ENCODE measurements at places on chromosomes 4 and X. TPM values are rescaled to one million over a fixed set of nuclear protein-coding genes. Genes with fewer than 3 reads are reported as not detected.

DNA sequence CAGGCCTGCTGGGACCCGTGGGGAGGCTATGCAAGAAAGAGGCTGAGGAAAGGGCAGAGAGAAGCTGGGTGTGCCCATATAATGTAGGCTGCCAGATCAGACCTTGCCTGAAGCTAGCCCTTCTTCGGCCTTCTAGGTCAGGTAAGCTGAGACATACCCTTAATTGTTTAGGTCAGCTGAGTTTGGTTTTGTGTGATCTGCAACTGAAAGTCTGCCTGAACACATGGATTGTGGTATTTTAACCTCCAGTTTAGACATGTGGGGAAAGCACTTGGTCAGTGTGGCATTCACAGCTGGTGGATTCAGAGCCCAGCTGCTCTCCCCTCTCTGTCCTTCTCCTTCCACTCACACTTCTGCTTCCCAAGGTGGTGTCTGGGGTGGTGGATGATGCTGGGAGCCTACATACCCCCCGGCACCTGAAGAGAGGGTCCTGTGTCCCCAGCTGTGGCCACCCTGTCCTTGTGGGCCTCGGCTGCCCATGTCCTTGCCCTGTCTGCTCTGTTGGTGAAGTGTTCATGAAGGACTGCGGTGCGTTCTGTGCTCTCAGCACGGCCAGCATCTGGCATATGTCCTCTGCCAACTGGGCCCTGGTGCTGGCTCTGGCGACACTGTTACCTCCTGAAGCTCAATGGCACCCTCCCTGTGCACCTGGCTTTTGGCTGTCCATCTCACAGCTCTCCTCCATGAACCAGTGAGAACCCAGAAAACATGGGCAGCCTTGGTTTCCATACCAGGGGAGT, 82.1 kb downstream of the NAT8L start:
- DNase-seq, result no peak

The NR0B1 gene
- total RNA-seq, result 0.15 TPM

- no peak for DNase-seq
Observed at GRCh38 chrX:2708592-2709188, 17.6 kb downstream of the CD99 start.

GRCh38 chr4:8674311-8674885, 81.8 kb downstream of the CPZ start:
- no peak for DNase-seq

DNA sequence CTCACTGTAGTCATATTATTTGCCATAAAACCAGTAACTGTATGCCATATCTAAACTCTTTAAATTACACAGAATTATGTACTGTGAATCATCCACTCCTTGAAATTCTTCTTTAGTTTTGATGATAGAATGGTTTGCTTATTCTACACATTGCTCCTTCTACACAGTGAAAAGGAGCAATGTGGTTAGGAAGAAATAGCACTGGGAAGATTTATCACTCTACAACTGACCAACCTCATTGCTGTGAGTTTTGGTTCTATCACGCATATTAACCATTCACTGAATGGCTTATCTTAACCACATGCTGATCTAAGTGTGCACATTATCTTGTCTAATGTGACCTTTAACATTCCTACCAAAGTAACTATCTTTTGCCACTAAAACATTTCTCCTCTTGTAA, 415.7 kb upstream of the NDST4 start:
- DNase-seq, result no peak

Data from H1 (cell line).